Naive B cell (primary cell): ENCODE measurements at places on chromosomes 2 and 18. TPM values are rescaled to one million over a fixed set of nuclear protein-coding genes. Genes with fewer than 3 reads are reported as not detected.

- DNase-seq: no peak
These were observed 119.0 kb downstream of the ARL4C start for GRCh38 chr2:234377761-234378391.

DNA sequence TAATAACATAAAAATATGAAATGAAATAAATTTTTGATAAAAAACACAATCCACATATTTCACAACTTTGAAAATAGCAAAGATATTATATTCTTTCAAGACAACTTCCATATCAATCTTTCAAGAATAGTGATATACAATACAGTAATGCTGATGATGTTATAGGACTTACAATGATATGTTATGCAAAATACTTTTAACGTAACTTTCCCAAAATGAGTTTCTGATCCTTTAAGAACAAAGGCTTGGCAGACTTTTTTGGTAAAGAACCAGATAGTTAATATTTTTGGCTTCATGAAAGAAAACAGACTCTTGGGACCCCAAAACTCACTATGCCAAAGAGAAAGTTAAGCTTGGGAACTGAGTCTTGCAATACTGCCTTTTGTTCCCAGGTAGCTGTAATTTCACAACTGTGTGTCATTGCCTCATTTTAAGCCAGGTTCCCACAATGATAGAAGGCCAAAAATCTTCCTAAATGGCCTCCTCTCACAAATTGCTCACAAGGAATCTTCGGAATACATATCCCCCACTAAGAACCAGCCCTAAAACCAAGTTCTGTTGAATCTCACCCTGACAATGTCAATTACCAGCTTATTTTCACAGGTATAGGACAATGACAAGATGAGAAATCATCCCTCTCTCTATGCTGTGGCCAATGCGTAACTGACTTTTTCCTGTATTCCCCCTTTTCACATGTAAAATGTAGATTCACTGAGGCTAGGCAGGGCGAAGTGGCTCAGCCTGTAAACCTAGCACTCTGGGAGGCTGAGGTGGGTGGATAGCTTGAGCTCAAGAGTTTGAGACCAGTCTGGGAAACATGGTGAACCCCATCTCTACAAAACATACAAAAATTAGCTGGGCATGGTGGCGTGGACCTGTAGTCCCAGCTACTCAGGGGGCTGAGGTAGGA, 54.8 kb upstream of the STRN start:
- DNase-seq: no peak

DNA sequence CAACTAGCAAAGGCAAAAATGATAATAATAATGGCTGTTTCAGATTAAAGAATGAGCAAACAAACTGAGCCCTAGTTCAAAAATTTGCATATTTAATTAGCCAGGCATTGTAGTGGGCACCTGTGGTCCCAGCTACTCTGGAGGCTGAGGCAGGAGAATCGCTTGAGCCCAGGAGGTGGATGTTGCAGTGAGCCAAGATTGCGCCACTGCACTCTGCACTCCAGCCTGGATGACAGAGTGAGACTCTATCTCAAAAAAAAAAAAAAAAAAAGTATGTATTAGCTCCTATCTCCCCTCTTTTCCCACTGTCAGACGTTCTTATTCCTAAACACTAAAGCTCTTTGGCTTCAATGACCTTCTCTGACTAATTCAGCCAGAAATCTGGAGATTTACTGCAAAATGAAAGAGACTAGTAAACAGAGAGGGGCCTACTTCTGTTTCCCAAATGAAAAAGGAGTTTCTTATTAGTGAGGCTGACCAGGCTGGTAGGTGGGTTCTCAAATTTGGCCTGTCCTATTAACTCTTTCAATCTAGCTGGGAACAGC, 3.9 kb upstream of the SRBD1 start:
- no peak for DNase-seq

GRCh38 chr18:59788791-59789106, 91.5 kb upstream of the CCBE1 start:
- DNase-seq: no peak

DNA sequence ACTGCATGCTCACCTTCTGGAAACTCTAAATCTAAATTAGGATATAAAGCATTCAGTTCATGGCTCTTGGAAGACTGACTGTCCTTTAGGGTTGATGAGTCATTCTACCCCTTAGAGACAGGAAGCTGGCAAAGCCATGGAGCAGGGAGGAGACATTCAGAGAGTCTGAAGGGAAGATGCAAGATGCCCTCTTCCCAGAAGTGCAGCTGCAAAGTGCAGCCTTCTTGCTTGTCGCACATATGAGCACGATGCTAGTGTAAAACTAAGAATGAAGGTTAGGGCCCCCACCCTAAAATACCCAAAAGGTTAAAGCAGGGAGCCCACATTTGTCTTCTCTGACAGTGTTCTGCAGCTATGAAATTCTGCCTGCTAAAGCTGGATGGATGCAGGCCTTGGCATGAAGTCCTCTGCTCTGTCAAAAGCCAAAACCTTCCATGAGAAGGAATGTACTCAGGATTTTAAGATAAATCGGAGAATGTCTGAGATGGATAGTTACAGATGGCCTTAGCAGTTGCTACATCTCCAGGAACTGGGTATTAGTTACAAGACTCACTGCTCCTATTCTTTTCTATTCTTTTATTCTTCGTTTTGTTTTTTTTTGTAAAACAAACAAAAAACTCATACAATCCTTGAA, 89.7 kb downstream of the POLE4 start:
- no peak for DNase-seq

- peak; percentile 31 for DNase-seq
These were observed 59.1 kb downstream of the COA5 start for GRCh38 chr2:98548920-98549818.

- DNase-seq: no peak
These were observed 253.5 kb upstream of the NRP2 start for GRCh38 chr2:205428811-205429210.

- no peak for DNase-seq
These were observed 1.2 kb downstream of the TCF7L1 start for GRCh38 chr2:85134255-85134895.

- no peak for DNase-seq
These were observed 274.8 kb upstream of the SLC39A10 start for GRCh38 chr2:195382186-195382585.

DNA sequence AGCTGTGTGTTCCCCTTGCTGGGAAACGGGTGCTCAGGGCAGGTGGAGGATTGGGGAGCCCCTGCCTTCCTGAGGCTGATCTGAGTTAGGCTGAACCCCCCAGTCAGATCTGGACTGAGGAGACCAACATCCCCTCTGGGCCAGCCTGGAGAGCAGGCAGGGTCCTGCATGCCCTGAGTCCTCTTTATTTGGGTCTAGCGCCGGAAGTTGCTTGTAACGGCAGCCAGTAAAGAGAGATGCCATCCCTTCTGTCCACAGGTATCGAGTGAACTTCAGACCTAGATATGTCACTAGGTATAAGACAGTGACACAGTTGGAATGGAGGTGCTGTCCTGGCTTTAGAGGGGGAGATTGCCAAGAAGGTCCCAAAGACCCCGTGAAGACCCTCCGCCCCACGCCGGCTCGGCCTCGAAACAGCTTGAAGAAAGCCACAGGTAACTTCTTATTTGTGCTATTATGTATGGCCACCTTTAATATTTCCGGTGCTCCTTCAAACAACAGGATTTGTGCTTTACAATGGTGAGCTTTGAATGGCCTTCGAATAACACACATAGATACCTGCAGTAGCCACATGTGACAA, 38.0 kb downstream of the EMILIN2 start:
- DNase-seq: no peak

- no peak for DNase-seq
These were observed 1.6 kb upstream of the LPIN1 start for GRCh38 chr2:11744631-11745394.

DNA sequence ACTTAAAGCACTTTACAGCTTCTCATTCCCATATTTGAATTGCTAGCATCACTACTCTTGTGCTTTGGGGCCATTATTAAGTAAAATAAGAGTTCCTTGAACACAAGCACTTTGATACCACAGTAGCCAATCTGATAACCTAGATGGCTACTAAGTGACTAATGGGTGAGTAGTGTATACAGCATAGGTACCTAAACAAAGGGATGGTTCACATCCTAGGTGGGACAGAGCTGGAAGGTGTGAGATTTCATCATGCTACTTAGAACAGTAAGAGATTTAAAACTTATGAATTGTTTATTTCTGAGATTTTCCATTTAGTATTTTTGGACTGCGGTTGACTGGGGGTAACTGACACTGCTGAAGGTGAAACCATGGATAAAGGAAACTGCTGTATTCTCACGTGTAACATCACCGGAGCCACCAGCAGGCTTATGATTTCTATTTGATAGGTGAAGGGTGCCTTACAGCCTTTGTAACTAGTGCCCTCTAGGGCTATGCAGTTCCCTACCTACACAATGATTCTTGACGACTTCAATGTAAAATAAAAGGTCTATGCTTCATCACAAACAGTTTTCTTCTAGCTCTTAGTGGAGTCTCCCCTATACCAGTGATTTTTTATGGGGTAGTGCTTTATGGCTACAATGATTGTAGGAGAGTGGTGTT, 22.1 kb upstream of the CRIM1 start:
- DNase-seq: no peak

- DNase-seq: no peak
These were observed 694.2 kb downstream of the EPHA4 start for GRCh38 chr2:220877897-220878296.

DNA sequence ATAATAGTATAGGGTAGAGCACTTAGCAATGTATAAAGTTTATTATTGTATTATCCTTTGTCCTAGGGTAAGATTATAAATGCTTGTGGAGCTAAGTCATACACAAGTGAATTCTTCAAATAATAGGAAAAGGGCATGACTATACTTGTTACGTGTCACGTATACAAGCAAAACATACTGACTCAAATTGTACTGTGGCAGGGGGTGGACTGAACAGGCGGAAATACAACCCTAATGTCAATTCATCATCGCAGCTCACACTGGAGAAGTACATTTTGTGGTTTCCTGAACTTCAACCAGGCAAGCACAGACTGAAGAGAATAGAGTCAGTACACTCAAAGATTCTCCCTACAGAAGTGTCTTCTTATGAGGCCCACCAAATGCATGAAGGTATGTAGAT, 201.0 kb downstream of the MBD2 start:
- no peak for DNase-seq

DNA sequence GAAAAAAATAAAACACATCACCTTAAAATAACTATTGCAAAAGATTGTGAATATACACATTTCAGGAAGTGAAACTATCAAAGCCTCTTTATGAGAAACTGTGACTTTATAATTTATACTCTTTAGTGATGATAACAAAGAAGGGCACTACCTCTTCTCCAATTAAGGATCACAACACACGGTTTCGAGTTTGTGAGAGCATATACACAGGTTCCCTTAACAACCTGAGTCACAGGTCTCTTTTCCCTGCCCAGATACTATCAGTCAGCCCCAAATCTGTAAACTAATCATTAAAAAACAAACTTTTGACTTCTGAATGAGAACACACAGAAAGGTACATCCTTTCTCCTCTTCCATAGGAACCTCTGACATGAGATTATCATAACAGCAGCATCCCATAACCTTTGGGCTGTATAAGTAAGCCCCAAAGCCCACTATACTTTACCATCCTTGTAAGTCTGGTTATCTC, 44.9 kb downstream of the PTPN2 start:
- peak; percentile 61 for DNase-seq

- no peak for DNase-seq
These were observed 37.6 kb downstream of the MAP4K4 start for GRCh38 chr2:101735166-101735533.

- no peak for DNase-seq
These were observed 854.3 kb upstream of the ACVR2A start for GRCh38 chr2:146990311-146991054.

GRCh38 chr2:16713011-16713423, 47.4 kb upstream of the CYRIA start:
- DNase-seq: peak; percentile 24

DNA sequence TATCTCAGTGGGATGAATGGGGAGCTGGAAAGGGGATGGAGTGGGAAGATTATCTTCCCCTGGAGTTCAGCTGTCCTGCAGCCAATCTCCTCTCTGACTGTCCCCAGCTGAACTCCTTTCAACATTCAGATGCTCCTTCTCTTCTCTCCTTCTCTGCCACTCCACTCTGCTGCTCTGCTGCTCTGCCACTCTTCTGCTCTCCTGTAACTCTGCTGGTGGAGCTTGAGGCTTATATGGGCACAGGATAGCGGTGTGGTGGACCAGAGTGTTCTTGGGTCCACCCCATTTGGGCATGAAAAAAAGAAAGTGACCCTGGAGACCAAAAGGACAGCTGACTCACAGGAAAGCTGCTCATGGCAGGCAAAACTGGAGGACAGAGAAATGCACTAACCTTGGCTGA, 26.6 kb downstream of the FAHD2B start:
- DNase-seq: no peak

GRCh38 chr2:61450144-61450543, 20.7 kb downstream of the USP34 start:
- peak; percentile 21 for DNase-seq

GRCh38 chr2:108621687-108622681, 87.7 kb downstream of the LIMS1 start:
- no peak for DNase-seq

DNA sequence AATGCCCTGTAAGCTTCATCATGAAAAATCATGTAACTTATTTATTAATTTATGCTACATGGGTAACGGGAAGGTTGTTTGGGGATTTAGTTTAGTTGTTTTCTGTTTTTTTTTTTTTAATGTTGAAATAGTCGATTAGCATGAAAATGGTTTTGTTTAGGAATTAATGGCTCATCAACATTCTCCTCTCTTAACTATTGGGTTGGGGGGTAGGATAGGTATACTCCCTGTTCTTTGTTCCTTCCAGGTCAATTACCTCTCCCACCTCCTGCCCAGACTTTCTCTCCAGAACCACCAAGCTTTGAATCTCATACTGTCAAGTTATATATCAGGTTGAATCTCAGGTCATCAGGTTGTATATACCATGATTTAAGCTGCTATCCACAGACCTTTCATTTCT, 568.7 kb upstream of the DSEL start:
- no peak for DNase-seq

- no peak for DNase-seq
These were observed 522.8 kb upstream of the CDH7 start for GRCh38 chr18:65227970-65228369.

DNA sequence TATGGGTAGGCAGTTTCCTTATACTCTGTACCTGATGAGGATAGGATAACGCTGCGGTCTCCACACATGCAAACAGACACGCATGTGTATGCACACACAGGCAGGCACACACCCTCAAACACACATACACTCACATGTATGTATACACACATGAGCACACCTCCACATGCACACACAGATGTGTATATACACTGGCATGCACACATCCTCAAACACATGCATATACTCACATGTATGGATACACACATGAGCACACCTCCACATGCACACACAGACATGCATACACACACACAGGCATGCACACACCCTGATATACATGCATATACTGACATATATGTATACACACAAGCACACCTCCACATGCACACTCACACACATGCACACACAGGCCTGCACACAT, 267.8 kb upstream of the HDAC4 start:
- DNase-seq: no peak

Gene ERMN
- not detected for polyA plus RNA-seq

Gene CXCR1
- 2.3 TPM for polyA plus RNA-seq

Gene FOXD4L1
- not detected for polyA plus RNA-seq

Gene CRYGD
- not detected for polyA plus RNA-seq

Gene PER2
- polyA plus RNA-seq: 4.5 TPM

Gene ECEL1
- not detected for polyA plus RNA-seq

Gene DAW1
- polyA plus RNA-seq: not detected

Gene GREB1L
- 0.06 TPM for polyA plus RNA-seq

Gene ANKRD53
- not detected for polyA plus RNA-seq

Gene DYNAP
- not detected for polyA plus RNA-seq

Gene NTSR2
- polyA plus RNA-seq: not detected

Gene SEMA4F
- polyA plus RNA-seq: 4.3 TPM

Gene KCNIP3
- polyA plus RNA-seq: not detected

Gene PSMA8
- 3.9 TPM for polyA plus RNA-seq

Gene HOXD12
- polyA plus RNA-seq: not detected

Gene UGT1A4
- polyA plus RNA-seq: not detected
